ENCODE measurements at places on chromosomes 2 and 18. TPM values are rescaled to one million over a fixed set of nuclear protein-coding genes. Genes with fewer than 3 reads are reported as not detected.
A peak's percentile ranks its signal among the peaks of the same experiment; 100 is the strongest.

Gene SULT1C4
- polyA plus RNA-seq = not detected

Gene BOLL
- polyA plus RNA-seq = not detected

Gene CRYBA2
- polyA plus RNA-seq = not detected

Gene AMER3
- not detected for polyA plus RNA-seq

Gene GPBAR1
- 143 TPM for polyA plus RNA-seq

Gene STEAP3
- polyA plus RNA-seq = 3.0 TPM

Gene RBM44
- not detected for polyA plus RNA-seq

Gene ACVR1
- 4.9 TPM for polyA plus RNA-seq

- H3K27ac ChIP-seq = no peak within 1 kb of the TSS
- no peaks in the 10 kb centered on the region for H3K4me1 ChIP-seq
- H3K36me3 ChIP-seq = no peaks in the 10 kb centered on the region
- H3K4me3 ChIP-seq = no peak within 1 kb of the TSS
Observed at GRCh38 chr2:102473020-102473419, at the start of gene SLC9A4. TSS of gene SLC9A4 (plus strand) at chr2:102473226. CDS start at chr2:102473760, 534 bp downstream.

- H3K27me3 ChIP-seq = no peaks in the 10 kb centered on the region
- no peak overlapping the region for H3K4me3 ChIP-seq
- peaks cover 2% of the 10 kb centered on the region for H3K4me1 ChIP-seq
- H3K36me3 ChIP-seq = no peaks in the 10 kb centered on the region
- H3K27ac ChIP-seq = no peak overlapping the region
- DNase-seq = no peak
Observed at GRCh38 chr2:127098711-127099110, 8.2 kb downstream of the BIN1 start.

DNA sequence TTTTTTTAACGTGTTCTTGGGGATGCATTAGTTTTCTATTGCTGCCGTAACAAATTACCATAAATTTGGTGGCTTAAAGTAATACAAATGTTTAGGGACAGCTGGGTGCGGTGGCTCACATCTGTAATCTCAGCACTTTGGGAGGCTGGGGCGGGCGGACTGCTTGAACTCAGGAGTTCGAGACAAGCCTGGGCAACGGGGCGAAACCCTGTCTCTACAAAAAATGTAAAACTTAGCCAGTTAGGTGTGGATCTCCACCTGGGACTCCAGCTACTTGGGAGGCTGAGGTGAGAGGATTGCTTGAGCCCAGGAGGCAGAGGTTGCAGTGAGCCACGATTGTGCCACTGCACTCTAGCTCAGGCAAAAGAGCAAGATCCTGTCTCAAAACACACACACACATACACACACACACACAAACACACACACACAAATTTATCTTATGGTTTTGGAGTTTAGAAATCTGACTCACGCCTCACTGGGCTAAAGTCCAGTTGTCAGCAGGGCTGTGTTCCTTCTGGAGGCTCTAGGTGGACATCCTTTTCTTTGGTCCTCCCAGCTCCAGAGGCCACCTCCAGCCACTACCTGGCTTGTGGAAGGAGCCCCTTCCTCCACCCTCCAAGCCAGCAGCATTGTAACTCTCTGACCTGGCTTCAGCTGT is 76.1 kb downstream of the SEPTIN10 start:
- no peak overlapping the region for H3K4me3 ChIP-seq
- no peak overlapping the region for H3K27ac ChIP-seq
- no peaks in the 10 kb centered on the region for H3K36me3 ChIP-seq
- H3K4me1 ChIP-seq = no peaks in the 10 kb centered on the region

DNA sequence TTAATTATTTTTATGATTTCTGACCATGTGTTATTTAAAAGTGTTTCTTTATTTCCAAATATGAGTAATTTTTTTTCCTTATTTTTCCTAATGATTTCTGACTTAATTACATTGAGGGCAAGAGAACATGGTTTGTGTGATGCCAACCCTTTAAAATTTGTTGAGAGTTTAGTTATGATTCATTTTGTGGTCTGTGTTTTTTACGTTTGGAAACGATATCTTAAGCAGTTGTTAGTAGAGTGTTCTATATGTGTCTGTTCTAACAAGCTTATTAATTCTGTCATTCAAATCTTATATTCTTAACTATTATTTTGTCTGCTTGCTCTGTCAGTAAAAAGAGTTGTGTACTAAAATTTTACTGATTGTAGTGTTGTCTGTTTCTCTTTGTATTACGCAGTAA is 15.0 kb downstream of the NAB1 start:
- DNase-seq = no peak
- H3K27me3 ChIP-seq = no peaks in the 10 kb centered on the region
- H3K4me3 ChIP-seq = no peak overlapping the region
- no peak overlapping the region for H3K27ac ChIP-seq
- H3K36me3 ChIP-seq = peaks cover 42% of the 10 kb centered on the region

DNA sequence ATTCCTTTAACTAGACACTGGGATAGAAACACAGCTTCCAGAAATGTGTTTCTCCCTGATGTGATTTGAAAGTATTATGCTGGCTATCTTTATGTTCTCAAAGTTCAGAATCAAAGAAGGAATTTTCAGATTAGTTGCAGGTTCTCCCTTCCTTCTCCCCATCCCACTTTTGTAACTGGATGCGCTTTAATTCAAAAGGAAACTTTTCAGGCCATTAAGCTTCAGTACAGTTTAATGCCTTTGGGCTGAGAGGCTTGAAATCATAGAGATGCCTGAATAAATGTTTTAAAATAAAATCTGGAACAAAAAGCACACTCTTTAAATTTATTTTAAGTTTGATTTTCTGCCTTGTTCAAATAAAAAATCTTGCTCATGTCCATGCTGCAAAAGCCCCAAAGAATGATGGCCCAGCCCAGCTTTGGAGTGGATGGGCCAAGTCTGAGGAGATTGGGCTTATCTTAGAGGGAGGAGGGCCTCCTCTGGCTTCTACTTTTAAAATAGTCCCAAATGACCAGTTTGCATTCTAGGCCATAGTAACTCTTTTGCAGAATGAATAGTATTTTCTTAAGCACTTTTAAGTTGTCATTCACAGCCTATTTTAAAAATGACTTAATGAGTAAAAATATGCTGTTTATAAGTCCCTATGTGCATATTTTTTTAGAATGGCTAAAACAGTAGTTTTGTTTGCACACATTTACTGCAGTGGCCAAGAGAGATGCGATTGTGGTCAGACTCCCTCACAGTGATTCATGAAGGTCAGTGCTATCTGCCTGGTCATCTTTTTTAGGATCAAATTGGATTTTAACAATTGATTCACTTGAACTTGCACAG is 129.2 kb downstream of the MTX2 start:
- H3K27ac ChIP-seq = no peak overlapping the region
- DNase-seq = no peak
- no peak overlapping the region for H3K4me3 ChIP-seq
- no peaks in the 10 kb centered on the region for H3K4me1 ChIP-seq
- H3K36me3 ChIP-seq = no peaks in the 10 kb centered on the region

GRCh38 chr18:47206945-47207637 is 30.9 kb upstream of the IER3IP1 start:
- H3K27ac ChIP-seq = no peak overlapping the region
- H3K36me3 ChIP-seq = no peaks in the 10 kb centered on the region
- H3K27me3 ChIP-seq = peaks cover 13% of the 10 kb centered on the region
- no peak for DNase-seq
- H3K4me3 ChIP-seq = no peak overlapping the region
- H3K4me1 ChIP-seq = no peaks in the 10 kb centered on the region

- no peak for DNase-seq
- H3K27me3 ChIP-seq = no peaks in the 10 kb centered on the region
- no peak overlapping the region for H3K27ac ChIP-seq
- no peaks in the 10 kb centered on the region for H3K4me1 ChIP-seq
- H3K4me3 ChIP-seq = no peak overlapping the region
Observed at GRCh38 chr18:24413148-24413547, 13.3 kb upstream of the IMPACT start.

GRCh38 chr2:138767101-138767500 is 13.1 kb downstream of the NXPH2 start:
- DNase-seq = no peak
- no peaks in the 10 kb centered on the region for H3K27me3 ChIP-seq
- no peaks in the 10 kb centered on the region for H3K36me3 ChIP-seq
- no peak overlapping the region for H3K4me3 ChIP-seq
- no peak overlapping the region for H3K27ac ChIP-seq

DNA sequence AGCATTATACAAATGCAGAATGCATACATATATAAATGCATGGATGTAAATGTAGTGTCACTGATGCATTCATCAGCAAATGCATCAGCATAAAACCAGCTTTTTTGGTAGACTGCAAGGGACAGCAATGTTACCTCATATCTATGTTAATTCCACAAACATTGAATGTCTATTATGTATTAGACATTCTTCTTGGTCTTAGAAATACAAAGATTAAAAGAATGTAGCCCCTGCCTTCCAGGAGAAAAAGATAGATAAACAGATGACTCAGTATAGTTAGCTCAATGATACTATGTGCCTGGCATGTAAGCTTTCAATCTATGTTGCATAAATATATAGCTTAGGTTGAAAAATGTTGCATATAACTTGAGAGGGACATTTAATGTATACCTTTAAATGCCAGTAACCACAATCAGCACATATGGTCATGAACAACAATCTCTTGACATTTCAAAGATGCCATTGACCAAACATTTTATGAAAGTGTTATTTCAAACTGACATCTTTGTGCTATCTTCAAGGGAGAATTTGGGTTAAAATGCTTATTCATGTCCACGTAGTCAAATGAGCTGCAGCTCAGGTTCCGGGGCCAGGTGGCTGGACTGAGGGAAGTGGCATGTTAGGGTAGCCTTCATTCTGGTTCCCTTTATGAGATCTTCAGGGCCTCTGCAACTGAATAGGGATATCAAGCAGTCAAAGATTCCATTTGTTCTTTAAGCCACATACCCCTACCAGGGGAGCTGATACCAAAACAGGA is 45.2 kb upstream of the GCG start:
- DNase-seq = no peak
- no peaks in the 10 kb centered on the region for H3K36me3 ChIP-seq
- no peaks in the 10 kb centered on the region for H3K4me1 ChIP-seq
- no peak overlapping the region for H3K27ac ChIP-seq
- no peaks in the 10 kb centered on the region for H3K27me3 ChIP-seq
- no peak overlapping the region for H3K4me3 ChIP-seq

DNA sequence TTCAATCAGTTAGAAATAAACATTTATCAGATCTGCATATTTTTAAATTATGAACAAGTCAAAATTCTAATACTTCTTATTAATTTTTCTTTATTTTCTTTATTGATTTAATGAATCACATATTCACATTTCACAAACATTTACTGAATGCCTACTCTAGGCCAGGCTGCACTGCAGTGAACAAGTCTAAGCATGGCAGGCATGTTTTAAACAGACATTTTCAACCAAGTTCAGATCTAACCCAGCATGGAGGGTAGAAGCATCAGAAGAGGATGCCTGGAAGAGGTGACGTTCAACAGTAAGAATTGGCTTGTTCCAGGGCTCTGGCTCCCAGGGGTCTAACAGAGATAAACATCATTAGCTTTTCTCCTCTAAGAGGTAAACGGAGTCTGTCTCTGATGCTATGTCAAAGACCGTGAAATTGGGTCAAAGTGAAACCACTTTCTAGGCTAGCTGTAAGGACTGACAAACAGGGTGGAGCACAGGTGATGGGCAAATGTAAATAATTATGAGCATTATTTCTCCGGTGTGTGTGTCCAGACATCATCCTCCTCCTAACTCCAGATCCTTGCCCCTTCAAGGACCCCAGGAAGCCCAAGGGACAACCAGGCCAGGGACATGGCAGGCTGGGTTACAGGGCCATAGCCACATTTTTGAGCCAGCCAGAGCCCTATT is 50.6 kb downstream of the UNC50 start:
- DNase-seq = no peak
- no peak overlapping the region for H3K4me3 ChIP-seq
- peaks cover 12% of the 10 kb centered on the region for H3K4me1 ChIP-seq
- H3K27me3 ChIP-seq = no peaks in the 10 kb centered on the region
- H3K36me3 ChIP-seq = peaks cover 39% of the 10 kb centered on the region
- H3K27ac ChIP-seq = no peak overlapping the region

- no peak overlapping the region for H3K4me3 ChIP-seq
- no peaks in the 10 kb centered on the region for H3K27me3 ChIP-seq
- no peaks in the 10 kb centered on the region for H3K4me1 ChIP-seq
- no peak for DNase-seq
- H3K36me3 ChIP-seq = no peaks in the 10 kb centered on the region
- no peak overlapping the region for H3K27ac ChIP-seq
Observed at GRCh38 chr2:134008837-134009236, 245.0 kb upstream of the MGAT5 start.

- no peaks in the 10 kb centered on the region for H3K4me1 ChIP-seq
- H3K4me3 ChIP-seq = no peak overlapping the region
- DNase-seq = no peak
- H3K27me3 ChIP-seq = peaks cover 33% of the 10 kb centered on the region
Observed at GRCh38 chr2:1743396-1744150, 742 bp downstream of the PXDN start.

GRCh38 chr18:45606007-45606406 is 9.3 kb upstream of the SLC14A2 start:
- H3K27ac ChIP-seq = no peak overlapping the region
- no peak overlapping the region for H3K4me3 ChIP-seq
- no peak for DNase-seq
- H3K4me1 ChIP-seq = no peaks in the 10 kb centered on the region

- no peak overlapping the region for H3K27ac ChIP-seq
- no peak overlapping the region for H3K4me3 ChIP-seq
- no peaks in the 10 kb centered on the region for H3K36me3 ChIP-seq
- DNase-seq = no peak
- no peaks in the 10 kb centered on the region for H3K4me1 ChIP-seq
Observed at GRCh38 chr2:65835975-65836549, 403.7 kb upstream of the SPRED2 start.

GRCh38 chr18:45837283-45838070 is 12.0 kb downstream of the SIGLEC15 start:
- H3K4me3 ChIP-seq = no peak overlapping the region
- no peaks in the 10 kb centered on the region for H3K36me3 ChIP-seq
- DNase-seq = peak; percentile 81

- no peak overlapping the region for H3K4me3 ChIP-seq
- H3K27me3 ChIP-seq = no peaks in the 10 kb centered on the region
- no peaks in the 10 kb centered on the region for H3K4me1 ChIP-seq
- no peak for DNase-seq
- no peaks in the 10 kb centered on the region for H3K36me3 ChIP-seq
- no peak overlapping the region for H3K27ac ChIP-seq
Observed at GRCh38 chr2:22536133-22536532, 848.8 kb upstream of the KLHL29 start.
